Hematopoietic multipotent progenitor cell treated with erythropoietin and hydrocortisone succinate and interleukin-3 and kit ligand, for 15 days (in vitro differentiated cells): ENCODE measurements at places on chromosomes 12 and 14.

GRCh38 chr14:76267322-76268046, 108.5 kb upstream of the ESRRB start:
- no peak for DNase-seq

GRCh38 chr12:96223411-96224218, 29.4 kb downstream of the ELK3 start:
- no peak for DNase-seq

DNA sequence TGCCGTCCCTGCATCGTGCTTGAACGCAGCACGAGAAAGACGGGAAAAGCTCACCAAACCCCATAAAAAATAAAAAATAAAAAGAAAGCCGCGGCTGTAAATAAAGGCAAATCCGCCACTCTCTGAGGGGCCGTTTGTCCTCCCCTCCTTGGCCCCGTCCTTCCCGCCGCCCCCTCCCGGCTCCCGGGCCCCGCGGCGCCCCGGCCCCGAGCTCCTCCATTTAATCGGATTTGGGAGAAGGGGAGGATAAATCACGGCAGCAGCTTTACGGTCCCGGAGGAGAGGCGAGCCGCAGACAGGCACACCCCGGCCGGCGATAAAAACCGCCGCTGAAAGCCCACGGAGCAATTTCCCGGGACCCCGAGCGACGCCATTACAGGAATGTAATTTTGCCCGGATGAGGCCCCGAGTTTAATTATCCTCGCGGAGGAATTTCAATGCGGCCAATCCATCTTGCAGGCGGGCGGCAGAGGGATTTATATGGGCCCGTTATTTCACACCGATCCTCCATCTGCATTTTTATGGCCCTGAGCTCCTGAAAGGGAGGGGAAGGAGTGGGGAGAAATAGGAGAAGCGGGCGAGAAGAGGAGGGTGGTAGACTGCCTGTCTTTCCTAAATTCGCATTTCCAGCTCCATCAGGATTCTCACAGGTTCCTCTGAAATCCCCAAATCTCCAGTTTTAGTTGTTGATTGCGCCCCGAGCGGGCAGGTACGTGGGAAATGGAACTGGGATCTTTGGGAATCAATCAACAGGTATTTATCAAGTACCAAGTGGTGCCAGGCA, 1.3 kb upstream of the ATP5MC2 start:
- no peak for DNase-seq

DNA sequence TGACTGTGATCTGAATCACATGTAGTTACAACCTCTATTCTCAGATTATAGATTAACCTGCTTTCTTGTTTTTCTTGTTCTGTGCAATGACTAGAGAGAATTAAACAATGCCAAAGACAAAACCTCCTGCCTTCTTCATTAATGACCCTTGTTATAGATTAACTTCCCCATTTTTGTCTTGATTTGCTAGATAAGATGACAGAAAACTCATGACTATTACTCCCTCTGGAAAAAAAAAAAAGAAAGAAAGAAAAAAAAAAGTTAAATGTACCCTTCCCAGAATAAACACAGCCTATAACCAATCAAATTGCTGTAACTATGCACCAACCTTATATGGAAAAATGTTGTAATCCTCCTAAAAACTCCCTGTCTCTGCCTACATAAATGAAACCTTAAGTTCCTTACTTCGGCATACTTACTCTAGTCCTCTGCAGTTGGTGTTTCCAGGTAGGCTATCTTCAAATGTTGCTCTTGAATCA, 41.1 kb upstream of the PCED1B start:
- no peak for DNase-seq

GRCh38 chr14:75554482-75554881, 23.9 kb upstream of the FLVCR2 start:
- no peak for DNase-seq

GRCh38 chr12:95141310-95141709, 67.9 kb upstream of the NR2C1 start:
- no peak for DNase-seq

DNA sequence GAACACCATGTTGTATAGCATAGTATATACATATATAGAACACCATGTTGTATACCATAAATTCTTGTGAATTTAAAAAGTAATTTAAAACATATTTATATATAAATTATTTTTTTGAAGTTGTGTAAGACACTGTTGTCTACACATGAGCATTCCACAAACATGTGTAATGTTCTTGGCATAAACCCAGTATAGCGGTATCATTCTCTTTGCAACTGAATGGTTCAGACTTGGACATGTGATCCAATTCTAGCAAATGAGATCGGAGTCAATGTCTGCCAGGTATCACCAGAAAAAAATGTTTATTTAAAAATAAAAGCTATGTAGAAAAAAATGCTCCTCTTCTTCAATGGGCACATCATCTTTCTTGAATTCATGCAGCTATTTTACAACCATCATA, 33.9 kb downstream of the CEP290 start:
- DNase-seq: no peak

DNA sequence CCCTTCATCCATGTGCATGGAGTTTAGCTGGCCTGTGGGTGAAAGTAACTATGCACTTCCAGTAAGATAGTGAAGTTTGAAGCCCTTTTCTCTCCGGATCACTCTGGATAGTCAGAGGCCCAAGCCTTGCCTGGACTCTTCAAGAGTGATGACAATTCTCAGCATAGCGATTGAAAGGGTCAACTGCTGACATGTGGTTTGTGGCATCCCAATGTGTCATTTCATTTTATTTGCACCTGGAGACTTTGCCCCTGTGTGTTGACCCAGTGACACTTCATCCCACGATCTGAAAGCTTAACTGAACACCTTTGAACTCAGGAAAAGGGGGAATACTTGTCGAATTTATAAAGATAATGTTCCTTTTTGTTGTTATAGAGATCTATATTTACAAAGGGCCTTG, 711.9 kb upstream of the TMEM132C start:
- DNase-seq: no peak
